ENCODE measurements at places on chromosomes 3 and 15.

- DNase-seq = no peak
Observed at GRCh38 chr15:84888639-84889038, 4.2 kb downstream of the SLC28A1 start.

DNA sequence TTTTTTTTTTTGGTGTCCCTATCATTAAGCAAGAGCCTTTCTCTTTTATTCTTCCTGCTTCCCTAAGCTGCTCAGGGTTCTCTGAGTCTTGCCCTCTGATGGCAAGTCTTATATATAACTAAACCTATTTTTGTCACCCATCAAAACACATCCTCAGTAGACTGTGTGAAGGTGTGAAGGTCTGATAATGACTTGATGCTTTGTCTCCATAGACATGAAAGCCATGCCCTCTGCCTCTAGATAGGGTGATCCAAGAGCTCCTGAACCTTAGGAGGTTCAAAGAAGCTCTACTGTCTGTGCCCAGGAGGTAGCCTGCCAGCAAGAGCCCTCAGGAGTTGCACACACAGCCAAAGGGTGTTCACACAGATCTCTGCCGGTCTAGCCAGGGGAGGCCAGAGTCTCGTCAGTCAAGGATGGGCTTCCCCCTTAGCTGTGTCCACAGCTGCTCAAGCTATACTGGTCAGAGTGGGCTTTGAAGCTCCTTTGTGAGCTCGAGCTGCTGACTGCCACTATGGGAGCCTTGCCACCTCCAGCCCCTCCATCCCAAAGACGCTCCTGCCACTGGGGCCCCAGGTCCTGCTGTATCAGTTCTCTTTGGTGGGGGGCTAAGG, 13.1 kb upstream of the SNX22 start:
- DNase-seq = no peak

DNA sequence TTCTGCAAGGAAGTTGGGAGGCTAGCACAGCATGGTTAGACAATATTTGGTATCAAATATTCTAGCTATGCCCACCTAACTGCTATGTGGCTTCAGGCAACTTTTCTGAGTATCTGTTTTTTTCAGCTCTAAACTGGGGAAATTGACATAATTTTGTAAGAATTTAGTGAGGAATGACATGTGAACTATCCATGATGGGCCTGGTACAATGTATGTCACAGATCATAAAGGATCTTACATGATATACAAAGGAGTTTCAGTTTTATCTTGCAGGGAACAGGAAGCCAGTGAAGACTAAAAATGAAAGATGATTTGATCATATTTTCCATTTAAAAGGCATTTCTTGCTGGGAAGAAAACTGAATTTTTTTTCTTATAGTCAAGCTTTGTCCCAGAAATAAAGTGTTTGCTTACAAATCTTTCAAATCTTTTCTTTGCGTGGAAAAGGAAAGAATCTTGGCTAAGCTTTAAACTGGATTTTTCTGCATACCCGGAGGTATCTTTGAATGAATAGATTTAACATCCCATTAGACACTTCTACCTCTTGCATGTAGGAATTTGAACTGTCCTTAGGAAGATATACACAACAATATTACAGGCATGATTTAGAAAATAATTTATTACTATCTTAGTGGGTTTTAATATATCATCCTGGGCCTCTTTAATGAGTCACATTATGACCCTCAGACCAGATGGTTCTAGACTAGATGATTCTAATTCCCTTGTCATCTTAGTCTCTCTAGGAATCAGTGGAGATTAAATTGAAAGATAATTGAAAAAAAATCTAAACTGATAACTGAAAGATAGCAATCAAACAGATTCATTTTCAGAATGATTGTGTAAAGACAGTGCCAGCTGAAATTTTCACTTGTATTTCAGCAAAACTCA, 436.0 kb upstream of the THBS1 start:
- DNase-seq = no peak

- no peak for DNase-seq
Observed at GRCh38 chr3:156024904-156025533, 95.4 kb upstream of the KCNAB1 start.

GRCh38 chr3:179474480-179474879, 23.2 kb upstream of the GNB4 start:
- DNase-seq = no peak

DNA sequence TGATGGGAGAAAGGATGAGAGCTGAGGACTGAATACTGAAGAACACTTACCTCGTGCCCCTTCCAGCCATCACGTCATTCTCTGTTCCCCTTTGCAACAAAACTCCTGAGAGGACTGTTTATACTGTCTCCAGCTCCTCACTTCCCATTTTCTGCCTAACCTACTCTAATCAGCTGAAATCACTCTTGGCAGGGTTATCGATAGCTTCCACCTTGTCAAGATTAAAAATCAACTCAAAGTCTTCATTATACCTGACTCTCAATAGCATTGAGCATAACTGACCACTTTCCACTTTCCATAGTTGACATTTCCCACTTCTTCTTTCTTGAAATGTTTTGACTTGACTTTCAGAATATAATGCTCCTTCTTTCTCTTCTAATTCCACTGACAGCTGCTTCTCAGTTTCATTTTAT, 4.3 kb downstream of the BTBD1 start:
- no peak for DNase-seq

GRCh38 chr15:66084704-66085103, 168.8 kb downstream of the MEGF11 start:
- no peak for DNase-seq
